Left lung (tissue), 14 donors: ENCODE measurements at places on chromosomes 1 and 21.
A peak's percentile ranks its signal among the peaks of the same experiment; 100 is the strongest.

DNA sequence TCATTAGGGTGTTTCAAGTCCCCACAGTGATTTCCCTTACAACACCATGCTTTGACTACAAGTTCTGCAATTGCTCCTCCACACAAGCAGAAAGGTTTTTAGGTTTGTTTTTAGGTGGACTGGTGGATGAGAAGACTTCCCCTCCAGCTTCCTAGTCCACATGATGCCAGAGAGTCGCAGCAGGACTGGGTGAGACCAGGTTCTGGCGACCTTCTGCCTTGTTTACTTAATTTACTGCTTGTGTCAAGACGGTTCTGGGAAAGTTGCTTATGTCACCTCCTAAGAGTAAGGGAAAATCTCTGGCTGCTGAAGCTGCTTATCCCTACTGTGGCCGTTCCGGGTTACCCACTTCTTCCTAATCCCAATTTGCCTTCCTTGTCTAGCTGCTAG, 76.4 kb downstream of the GLUL start:
- no peaks in the 10 kb centered on the region for H3K36me3 ChIP-seq
- H3K4me3 ChIP-seq = no peak overlapping the region

DNA sequence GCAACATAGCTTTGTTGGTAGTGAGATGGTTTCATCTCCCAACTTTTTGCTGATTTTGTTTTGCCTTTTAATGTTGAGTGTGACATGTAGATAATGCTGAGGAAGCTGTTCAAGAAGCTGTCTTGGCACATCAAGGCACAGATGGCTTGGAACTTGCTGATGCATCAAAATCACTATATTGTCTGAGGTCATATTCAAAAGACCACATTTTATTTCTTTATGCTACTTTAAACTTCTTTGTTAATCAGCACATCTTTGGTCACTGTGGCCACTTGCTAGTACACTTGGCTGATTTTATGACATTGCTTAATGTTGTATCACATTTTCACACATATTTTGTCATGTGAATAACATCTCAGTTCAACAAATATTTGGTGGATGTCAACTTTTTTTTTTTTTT, 87.1 kb upstream of the BCL10 start:
- no peak overlapping the region for H3K4me3 ChIP-seq
- no peaks in the 10 kb centered on the region for H3K27me3 ChIP-seq
- no peak for DNase-seq
- no peak overlapping the region for H3K27ac ChIP-seq
- no peaks in the 10 kb centered on the region for H3K36me3 ChIP-seq
- peaks cover 16% of the 10 kb centered on the region for H3K4me1 ChIP-seq

GRCh38 chr1:236288620-236288976, 6.8 kb upstream of the ERO1B start:
- no peaks in the 10 kb centered on the region for H3K27me3 ChIP-seq
- H3K4me1 ChIP-seq = no peaks in the 10 kb centered on the region

DNA sequence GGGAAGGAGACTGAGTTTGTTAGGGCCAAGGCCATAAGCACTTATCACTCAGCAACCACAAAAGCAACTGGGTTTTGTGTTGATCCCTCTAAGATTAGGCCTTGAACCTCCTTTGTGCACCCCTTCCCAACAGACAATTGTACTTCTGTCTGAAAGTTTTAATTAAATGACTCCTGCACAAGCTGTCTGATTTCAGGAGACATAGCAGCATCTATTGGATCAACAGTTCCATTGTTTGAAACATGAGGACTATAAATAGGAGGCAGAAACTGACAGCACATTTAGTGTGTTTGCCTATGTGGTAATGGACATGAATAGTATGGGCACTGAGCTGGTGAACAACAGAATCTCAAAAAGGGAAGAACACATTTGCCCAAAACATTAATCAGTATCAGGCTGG, 167.3 kb upstream of the KCNJ6 start:
- no peak overlapping the region for H3K27ac ChIP-seq
- no peak overlapping the region for H3K4me3 ChIP-seq
- DNase-seq = no peak
- H3K27me3 ChIP-seq = no peaks in the 10 kb centered on the region
- no peaks in the 10 kb centered on the region for H3K4me1 ChIP-seq

- H3K27ac ChIP-seq = no peak overlapping the region
- no peaks in the 10 kb centered on the region for H3K36me3 ChIP-seq
- peaks cover 1% of the 10 kb centered on the region for H3K27me3 ChIP-seq
- H3K4me3 ChIP-seq = no peak overlapping the region
- DNase-seq = no peak
- H3K4me1 ChIP-seq = no peaks in the 10 kb centered on the region
These were observed 8.1 kb upstream of the INKA2 start for GRCh38 chr1:111747282-111747734.

DNA sequence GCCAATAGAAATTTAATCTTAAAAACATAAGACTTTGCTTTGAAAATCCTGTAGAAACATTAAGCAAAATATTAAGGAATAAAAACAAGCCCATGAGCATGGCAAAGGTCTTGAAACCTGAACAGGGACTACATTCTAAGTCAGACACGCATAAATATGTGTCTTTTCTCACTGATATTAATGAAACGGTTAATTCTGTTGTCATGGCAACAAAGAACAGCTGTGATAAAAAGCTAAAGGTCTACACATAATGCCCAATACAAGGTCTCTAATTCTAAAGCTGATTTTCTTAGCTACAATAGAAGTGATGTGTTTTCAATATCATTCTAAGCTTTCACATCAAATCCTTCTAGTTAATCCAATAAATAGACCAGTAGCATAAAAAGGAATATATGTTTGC, 331.7 kb downstream of the PTBP2 start:
- no peak for DNase-seq
- no peaks in the 10 kb centered on the region for H3K4me1 ChIP-seq
- H3K36me3 ChIP-seq = no peaks in the 10 kb centered on the region
- no peak overlapping the region for H3K4me3 ChIP-seq

DNA sequence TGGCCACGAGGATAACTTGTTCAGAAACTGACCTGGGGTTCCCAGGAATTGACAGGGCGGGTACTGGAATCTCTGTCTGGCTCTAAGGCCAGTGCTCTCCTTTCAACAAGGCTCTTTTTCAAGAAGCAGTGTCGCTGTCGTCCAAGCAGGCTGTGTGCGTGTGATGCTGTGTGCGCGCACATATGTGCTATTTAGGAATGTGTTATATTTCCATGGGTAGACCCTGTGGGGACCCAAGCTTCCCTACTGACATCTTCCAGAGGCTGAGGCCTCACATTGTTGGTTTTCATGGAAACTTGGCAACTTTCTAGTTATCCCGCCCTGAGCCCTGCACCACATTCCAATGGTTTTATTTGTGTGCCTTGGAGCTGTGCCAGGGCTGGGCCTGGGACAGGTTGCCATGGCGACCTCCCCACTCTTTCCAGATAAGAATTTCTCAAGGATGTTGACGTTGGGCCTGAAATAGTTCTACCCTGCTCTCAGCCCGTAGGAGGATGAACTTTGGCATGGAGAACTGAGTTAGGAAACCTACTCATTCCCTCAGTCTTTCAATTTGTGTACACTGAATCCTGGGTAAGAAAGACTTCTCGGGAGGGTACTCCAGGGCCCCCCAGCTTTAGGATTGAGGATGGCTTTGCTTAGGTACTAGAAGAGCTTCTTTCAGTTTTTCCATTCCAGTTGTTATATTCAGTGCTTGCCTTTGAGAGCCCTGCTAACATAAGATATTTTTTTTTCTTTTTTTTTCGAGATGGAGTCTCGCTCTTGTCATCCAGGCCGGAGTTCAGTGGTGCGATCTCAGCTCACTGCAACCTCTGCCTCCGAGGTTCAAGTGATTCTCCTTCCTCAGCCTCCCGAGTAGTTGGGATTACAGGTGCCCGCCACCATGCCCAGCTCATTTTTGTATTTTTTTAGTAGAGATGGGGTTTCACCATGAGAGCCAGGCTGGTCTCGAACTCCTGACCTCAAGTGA, 38.8 kb upstream of the SRSF10 start:
- peak overlapping the region; percentile 89 for H3K27ac ChIP-seq
- peak; percentile 98 for DNase-seq
- no peaks in the 10 kb centered on the region for H3K27me3 ChIP-seq
- H3K4me3 ChIP-seq = no peak overlapping the region

DNA sequence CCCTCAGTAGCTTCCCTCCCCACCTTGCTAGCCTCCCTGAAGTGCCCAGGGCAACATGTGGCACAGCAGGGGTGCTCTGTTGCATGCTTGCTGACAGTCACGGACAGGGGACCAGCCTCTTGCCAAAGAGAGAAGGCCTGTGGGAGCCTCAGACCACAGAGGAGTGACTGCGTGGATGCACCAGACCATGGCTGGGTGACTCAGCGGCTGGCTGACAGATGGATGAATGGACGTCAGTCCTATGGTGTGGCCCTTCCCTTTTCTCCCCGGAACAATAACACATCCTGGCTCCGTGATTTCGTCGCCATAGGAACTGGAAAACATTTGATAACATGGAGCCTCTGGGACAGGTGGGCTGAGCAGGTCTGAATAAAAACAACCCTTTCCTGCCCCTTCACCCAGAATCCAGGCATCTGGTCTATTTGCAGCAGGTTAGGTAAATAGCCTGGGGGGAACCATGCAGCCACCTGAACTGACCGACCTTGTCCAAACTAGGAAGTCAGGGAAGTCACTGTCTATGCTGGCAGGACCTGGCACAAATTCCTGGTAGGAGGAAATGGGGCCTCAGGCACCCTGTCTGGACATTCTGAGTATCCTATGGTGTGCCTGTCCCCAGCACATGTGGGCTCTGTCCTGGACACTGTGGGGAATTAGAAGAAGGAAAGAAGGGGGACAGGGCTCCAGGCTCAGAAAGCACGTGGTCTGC, 53.3 kb downstream of the NENF start:
- no peaks in the 10 kb centered on the region for H3K27me3 ChIP-seq
- H3K4me1 ChIP-seq = peaks cover 5% of the 10 kb centered on the region
- DNase-seq = peak; percentile 90
- H3K36me3 ChIP-seq = no peaks in the 10 kb centered on the region

DNA sequence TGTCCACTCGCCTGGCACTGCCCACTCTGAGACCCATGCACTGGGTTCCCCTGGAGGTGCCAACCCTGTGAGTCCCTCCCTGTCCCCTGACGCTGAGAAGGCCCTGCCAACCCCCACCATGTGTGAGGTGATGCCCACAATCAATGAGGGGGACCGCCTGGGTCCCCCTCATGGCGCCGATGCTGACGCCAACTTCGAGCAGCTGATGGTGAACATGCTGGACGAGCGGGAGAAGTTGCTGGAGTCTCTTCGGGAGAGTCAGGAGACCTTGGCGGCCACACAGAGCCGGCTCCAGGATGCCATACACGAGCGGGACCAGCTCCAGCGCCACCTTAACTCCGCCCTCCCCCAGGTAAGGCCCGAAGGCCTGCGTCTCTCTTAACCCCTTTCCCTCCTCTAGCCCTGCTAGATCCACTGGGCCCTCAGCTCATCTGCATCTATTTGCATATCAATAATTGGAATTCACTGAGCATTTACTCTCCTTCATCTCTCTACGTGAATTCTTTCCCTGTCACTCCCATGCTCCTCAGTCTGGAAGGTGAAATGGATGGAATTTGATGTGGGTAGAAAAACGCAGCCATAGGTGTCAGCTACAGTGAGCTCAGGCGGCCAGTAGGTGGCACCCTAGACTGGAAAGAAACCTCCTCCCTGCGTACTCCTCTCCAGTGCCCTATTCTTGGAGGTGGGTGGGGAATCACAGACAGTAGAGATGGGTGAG, 12.8 kb downstream of the PPFIA4 start:
- no peaks in the 10 kb centered on the region for H3K36me3 ChIP-seq
- peaks cover 5% of the 10 kb centered on the region for H3K4me1 ChIP-seq
- H3K27me3 ChIP-seq = peaks cover 20% of the 10 kb centered on the region
- H3K4me3 ChIP-seq = no peak overlapping the region
- DNase-seq = peak; percentile 85
- H3K27ac ChIP-seq = no peak overlapping the region

- no peak overlapping the region for H3K4me3 ChIP-seq
- H3K27me3 ChIP-seq = no peaks in the 10 kb centered on the region
- H3K27ac ChIP-seq = no peak overlapping the region
- H3K36me3 ChIP-seq = no peaks in the 10 kb centered on the region
- no peak for DNase-seq
These were observed 50.8 kb upstream of the NEK7 start for GRCh38 chr1:198106011-198106410.

GRCh38 chr1:21251773-21252471, 38.3 kb downstream of the ECE1 start:
- peaks cover 27% of the 10 kb centered on the region for H3K4me1 ChIP-seq
- no peak overlapping the region for H3K4me3 ChIP-seq
- DNase-seq = no peak
- H3K27ac ChIP-seq = peak overlapping the region; percentile 3

DNA sequence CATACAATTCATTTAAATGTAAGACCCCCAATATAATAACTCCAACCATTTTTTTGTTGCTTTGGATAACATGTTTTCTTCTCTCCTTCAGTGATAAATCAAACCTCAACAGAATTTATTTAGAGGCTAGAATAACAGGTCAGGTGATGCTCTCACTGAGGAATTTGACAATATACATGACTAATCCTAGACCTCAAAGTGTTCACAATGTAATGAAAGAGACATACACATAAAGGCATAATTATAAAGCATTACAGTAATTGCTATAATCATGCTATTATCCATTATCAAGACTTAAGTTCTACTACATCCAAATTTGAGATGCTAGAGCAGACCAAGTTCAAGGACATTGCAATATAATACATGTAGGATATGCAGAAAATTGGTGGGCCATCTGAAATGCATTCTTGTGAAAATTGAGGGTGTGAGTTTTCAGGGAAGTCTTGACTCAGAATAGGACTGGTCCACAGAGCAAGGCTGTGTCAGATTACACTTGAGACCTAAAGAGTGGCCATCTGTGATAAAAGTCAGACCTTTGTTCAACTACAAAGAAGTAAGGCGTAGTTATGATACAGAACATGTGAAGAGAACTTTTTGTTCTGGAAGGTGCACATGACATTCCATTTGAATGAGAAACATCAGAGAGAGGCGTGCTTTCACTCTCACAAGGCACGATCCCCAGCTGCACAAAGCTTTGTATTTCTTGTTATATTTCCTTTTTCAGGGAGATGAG, 45.5 kb downstream of the UTP25 start:
- no peaks in the 10 kb centered on the region for H3K36me3 ChIP-seq

GRCh38 chr1:211257826-211258225, 1.3 kb upstream of the RCOR3 start:
- no peaks in the 10 kb centered on the region for H3K36me3 ChIP-seq
- no peaks in the 10 kb centered on the region for H3K27me3 ChIP-seq
- H3K27ac ChIP-seq = peak overlapping the region; percentile 98
- DNase-seq = no peak
- H3K4me1 ChIP-seq = peaks cover 22% of the 10 kb centered on the region

- no peak overlapping the region for H3K4me3 ChIP-seq
- peaks cover 69% of the 10 kb centered on the region for H3K4me1 ChIP-seq
- no peaks in the 10 kb centered on the region for H3K36me3 ChIP-seq
- DNase-seq = peak; percentile 55
These were observed 32.2 kb downstream of the BATF3 start for GRCh38 chr1:212667223-212668139.

- peak overlapping the region; percentile 98 for H3K27ac ChIP-seq
- peak overlapping the region; percentile 82 for H3K4me3 ChIP-seq
- no peaks in the 10 kb centered on the region for H3K36me3 ChIP-seq
- H3K4me1 ChIP-seq = peaks cover 21% of the 10 kb centered on the region
- H3K27me3 ChIP-seq = peaks cover 10% of the 10 kb centered on the region
These were observed 688 bp downstream of the PRXL2B start for GRCh38 chr1:2587071-2587859.

- DNase-seq = no peak
- no peak overlapping the region for H3K4me3 ChIP-seq
- H3K4me1 ChIP-seq = no peaks in the 10 kb centered on the region
These were observed 484.3 kb downstream of the LMO4 start for GRCh38 chr1:87812871-87813577.
